ENCODE measurements at places on chromosomes 5 and 9. TPM values are rescaled to one million over a fixed set of nuclear protein-coding genes. Genes with fewer than 3 reads are reported as not detected.

Gene SARDH
- polyA plus RNA-seq: 5.8 TPM

Gene CCDC192
- not detected for polyA plus RNA-seq

Gene TAF1L
- polyA plus RNA-seq: not detected

Gene ELL2
- 3.7 TPM for polyA plus RNA-seq

Gene SNCAIP
- not detected for polyA plus RNA-seq

Gene DBH
- polyA plus RNA-seq: not detected

DNA sequence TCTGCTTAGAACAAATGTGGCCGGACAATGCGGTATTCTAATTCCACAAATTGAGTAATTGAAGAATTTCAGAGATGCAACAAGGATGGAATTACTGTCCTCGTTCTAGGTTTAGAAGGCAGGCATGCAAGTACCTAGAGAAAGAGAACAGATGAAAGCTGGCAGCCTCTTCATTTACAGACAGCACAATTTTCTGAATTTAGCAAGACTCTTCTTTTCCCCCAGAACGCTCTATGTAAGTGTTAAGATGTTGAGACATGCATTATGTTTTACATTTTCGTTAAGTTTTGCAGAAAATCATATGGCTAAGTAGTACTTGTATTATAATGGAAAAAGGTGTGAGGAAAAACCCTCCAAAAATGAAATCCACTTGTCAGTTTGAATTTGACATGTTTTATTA, 259.5 kb upstream of the ARRDC3 start:
- H3K36me3 ChIP-seq: no peaks in the 10 kb centered on the region
- DNase-seq: no peak
- H3K4me3 ChIP-seq: no peak overlapping the region

DNA sequence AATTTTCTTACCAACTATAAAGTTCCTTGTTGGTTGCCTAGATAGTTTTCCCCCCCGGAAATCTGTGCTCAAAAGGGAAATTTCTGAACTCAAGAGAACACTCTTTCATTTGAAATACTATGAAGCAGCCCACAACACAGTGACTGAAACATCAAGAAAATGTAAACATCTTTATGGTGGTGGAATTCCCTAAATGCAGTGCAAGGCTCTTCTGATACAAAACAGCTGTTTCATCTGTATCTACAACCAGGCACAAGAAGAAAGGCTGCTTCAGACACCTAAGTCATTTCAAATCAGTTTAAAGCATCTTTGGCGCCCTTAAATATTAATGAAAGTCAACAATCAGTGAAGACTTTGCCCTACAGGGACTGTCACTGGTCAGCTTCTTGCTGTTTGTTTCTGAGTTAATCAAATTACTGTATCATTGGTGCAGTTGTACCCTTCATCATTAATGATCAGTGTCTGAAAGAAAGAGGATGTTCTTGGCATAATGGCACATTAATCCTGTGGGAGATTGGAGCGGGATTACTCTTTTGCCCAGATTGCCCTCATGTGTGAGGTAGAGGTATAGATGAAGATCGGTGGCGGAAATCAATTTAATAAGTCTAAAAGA, 947.0 kb downstream of the NR2F1-AS1 start:
- no peak overlapping the region for H3K27ac ChIP-seq
- no peaks in the 10 kb centered on the region for H3K36me3 ChIP-seq
- no peak for DNase-seq
- H3K27me3 ChIP-seq: no peaks in the 10 kb centered on the region

GRCh38 chr5:124963236-124963919, 216.9 kb upstream of the ZNF608 start:
- no peak overlapping the region for H3K4me3 ChIP-seq
- DNase-seq: no peak
- no peaks in the 10 kb centered on the region for H3K27me3 ChIP-seq
- no peaks in the 10 kb centered on the region for H3K36me3 ChIP-seq
